ENCODE measurements at places on chromosomes 5 and 9. TPM values are rescaled to one million over a fixed set of nuclear protein-coding genes. Genes with fewer than 3 reads are reported as not detected.

GRCh38 chr5:141779503-141779973 is 97.5 kb upstream of the ARAP3 start:
- DNase-seq = peak; percentile 52

DNA sequence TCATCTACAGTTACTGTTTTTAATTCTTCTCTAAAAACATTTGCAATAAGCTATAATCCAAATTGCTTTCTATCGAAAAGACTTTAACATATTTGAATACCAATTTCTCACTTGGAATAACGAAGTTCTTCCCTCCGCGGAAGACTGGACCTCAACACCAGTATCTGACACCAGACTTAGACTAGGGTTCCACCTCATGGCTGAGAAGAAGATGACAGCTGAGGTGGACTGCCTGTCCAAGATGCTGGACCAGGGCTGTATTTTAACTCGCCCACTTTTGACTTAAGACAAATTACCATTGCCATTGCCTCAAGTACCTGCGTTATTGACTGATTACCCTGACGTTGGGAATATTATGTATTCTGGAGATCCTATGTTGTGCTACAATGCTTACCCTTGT is 34.1 kb downstream of the ZMAT2 start:
- no peak for DNase-seq

- no peak for DNase-seq
Measured at GRCh38 chr5:54453046-54453445, 2.5 kb upstream of the HSPB3 start.

COL5A1 gene
- polyA plus RNA-seq = 90.9 TPM

GRCh38 chr5:100682625-100683024 is 147.5 kb downstream of the FAM174A start:
- DNase-seq = no peak

TXNDC8 gene
- not detected for polyA plus RNA-seq

GRCh38 chr9:128138001-128138400 is 10.5 kb upstream of the PTGES2 start:
- no peak for DNase-seq

ANKRD20A1 gene
- polyA plus RNA-seq = 2.3 TPM

GRCh38 chr5:65699338-65699737 is 22.6 kb downstream of the SGTB start:
- no peak for DNase-seq

DNA sequence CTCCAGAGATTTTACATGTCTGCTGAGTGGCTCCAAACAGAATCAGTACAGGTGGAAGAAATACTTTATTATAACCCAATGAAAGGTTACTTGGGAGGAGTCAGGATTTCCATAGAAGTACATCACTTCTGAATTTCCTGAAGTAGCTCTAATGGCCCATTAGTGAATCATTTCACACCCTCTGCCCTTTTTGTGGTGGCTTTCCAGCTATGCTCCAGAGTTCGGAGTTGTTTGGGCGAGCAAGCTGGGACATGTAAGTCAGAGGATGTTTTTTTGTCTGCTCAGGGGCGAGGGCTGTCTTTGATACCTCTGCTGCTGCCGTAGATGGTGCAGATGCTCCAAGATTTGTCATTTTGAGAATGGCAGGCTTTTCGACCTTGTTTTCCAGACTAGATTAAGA is 226.1 kb downstream of the GOLPH3 start:
- no peak for DNase-seq

GRCh38 chr5:168701641-168702040 is 122.5 kb upstream of the PANK3 start:
- no peak for DNase-seq

DNA sequence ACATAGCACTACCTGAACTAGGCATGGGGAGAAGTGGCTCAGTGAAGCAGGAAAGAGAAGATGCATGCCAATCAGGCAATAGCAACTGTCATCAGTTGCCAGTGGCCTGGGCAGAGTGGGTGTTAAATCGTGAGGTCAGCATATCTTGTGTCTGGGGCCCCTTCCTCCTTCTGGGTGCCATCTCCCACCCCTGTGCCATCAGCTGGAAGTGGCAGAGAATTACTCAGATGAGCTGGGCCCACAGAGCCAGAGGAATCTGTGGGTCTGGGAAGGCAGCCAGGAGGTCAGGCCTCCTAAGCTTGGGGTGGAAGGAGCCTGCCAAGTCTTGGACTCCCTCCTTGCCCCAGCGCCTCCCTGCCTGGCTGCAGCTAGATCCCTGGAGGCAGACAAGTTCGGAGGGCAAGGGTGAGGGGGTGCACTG is 66.5 kb downstream of the GALNT12 start:
- no peak for DNase-seq

DNA sequence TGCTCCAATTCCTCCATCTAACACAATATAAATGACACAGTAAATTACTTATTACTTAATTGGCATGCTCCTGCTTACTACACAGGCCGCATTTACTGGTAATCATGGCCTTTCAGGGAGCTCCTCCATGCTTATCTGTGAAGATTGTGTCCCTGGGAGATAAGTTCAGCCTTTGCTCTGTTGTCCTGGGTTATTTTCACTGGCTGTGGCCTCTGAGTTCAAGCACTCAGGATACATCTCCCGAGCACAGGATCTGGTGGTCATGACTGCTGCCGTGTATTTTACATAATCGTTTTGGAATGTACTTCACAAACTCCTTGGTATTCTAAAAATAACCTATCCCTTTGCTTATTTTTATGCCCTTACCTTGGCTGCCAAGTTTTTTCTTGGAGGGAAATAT is 215.7 kb downstream of the ICE1 start:
- no peak for DNase-seq

- DNase-seq = no peak
Measured at GRCh38 chr9:35743452-35743851, 5.6 kb downstream of the GBA2 start.

DNA sequence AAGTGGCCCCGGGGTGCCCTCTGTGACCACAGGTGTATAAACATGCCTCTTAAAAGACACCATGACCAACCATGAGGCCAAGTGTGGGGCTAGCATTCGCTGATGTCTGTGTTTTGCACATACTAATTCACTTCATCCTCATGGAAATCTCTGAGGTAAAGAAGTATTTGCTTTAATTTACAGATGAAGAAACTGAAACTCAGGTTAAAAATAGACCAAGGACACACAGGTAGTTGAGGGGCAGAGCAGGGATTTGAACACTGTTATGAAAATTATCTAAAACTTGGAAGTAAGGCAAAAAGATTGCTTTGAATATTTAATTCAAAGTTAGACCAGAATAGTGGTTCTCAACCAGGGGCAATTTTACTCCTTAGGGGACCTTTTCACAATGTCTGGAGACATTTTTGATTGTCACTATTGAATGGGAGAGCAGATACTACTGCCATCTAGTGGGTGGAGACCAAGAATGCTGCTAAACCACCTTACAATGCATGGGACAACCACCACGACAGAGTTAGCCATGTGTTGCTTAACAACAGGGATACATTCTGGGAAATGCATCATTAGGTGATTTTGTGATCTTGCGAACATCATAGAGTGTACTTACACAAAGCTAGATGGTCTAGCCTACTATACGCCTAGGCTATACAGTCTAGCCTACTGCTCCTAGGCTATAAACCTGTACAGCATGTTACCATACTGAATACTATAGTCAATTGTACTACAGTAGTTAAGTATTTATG is 8.0 kb upstream of the FXN start:
- no peak for DNase-seq

GRCh38 chr5:95815155-95815729 is 7.3 kb downstream of the GLRX start:
- DNase-seq = no peak

SLC6A18 gene
- 1.2 TPM for polyA plus RNA-seq

DNA sequence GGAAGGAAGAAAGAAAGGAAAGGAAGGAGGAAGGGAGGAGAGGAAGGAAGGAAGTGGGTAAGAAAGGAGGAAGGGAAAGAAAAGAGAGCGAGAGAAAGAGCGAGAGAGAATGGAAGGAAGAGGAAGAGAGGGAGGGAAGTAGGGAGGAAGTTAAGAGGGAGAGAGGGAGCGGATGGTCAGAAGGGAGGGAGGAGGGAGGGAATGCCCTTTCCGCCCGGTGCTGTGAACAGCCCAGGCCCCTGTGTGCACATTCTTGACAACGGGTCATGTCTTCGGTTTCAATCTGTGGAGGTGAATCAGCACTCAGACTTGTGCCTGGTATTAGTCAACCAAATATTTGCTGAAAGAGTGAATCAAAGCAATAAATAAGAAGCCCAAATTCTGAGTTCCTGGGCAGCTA is 39.2 kb downstream of the PRUNE2 start:
- DNase-seq = no peak

DNA sequence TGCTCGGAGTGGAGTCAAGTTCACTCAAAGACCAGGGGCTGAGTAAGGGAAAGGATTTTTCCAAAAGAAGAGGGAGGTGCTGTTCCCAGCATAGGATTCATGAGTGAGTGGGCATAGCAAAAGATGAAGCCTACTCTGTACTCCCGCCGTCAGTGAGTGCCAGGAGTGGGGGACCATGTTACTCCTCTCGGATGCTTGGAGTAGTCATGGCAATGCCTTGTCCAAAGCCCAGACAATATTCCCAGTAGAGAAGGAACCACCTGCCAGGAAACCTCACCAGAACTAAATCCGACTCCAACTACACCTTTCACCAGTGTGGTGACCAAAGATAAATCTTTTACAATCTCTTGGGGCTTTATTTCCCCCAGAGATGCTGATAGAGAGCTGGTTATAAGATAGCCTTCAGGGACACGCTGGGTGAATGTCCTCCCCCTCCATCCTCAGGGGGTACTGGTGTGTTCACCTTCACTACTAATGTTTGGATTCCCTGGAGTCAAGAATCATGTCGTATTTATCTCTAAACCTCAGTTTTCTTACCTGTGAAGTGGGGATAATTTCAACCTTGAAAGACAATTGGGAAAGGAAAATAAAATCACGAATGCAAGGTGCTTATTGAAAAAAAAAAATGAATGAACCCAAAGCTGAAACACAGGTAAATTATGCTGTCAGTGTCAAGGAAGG is 165.2 kb downstream of the NSG2 start:
- no peak for DNase-seq

RAD1 gene
- 33.9 TPM for polyA plus RNA-seq

- no peak for DNase-seq
Measured at GRCh38 chr9:17064558-17064957, 70.3 kb upstream of the CNTLN start.

DNA sequence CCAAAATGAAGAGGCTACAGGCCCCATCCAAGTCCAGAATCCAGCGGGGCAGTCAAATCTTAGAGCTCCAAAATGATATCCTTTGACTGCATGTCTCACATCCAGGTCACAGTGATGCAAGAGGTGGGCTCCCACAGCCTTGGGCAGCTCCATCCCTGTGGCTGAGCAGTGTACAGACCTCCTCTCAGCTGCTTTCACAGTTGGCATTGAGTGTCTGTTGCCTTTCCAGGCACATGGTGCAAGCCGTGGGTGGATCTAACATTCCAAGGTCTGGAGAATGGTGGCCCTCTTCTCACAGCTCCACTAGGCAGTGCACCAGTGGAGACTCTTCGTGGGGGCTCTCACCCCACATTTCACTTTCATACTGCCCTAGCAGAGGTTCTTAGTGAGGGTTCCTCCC is 120.7 kb downstream of the GIN1 start:
- no peak for DNase-seq

DNA sequence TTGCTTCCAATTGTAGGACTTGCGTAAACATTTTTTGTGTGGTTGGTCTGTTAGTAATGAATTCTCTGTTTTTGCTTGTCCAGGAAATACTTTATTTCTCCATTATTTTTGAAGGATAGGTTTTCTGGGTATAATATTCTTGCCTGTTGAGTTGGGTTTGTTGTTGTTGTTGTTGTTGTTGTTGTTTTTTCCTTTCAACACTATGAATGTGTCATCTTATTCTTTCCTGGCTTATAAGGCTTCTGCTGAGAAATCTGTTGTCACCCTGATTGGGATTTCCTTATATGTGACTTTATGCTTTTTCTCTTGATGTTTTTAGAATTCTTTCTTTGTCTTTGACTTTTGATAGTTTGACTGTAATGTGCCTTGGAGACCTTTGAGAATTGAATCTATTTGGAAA is 39.8 kb downstream of the SLF1 start:
- DNase-seq = no peak

GRCh38 chr5:1763548-1763911 is 36.1 kb downstream of the MRPL36 start:
- DNase-seq = no peak

LHX3 gene
- polyA plus RNA-seq = not detected

TRAF1 gene
- 4.4 TPM for polyA plus RNA-seq

SAXO1 gene
- 0.30 TPM for polyA plus RNA-seq

GRCh38 chr5:180639741-180640610 is 9.4 kb downstream of the FLT4 start:
- DNase-seq = no peak

DNA sequence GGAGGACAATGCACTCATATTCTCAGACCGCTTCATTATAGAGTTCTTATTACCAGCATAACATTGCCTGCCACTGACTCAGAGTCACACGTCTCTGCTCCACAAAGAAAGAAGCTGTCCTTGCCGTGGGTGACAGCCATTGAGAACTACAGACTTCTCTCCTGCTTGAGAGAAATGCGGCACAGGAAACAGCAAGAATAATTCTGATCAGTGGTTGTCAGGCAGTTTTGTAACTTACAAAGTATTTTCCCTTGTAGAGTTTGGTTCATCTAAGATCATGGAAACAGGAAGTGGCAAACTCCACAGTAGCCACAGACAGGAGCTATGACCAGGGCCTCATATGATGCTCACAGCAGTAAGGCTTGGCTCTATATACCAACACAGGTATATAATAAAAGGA is 47.0 kb downstream of the KCNV2 start:
- DNase-seq = no peak

GRCh38 chr5:90747175-90747574 is 188.6 kb downstream of the ADGRV1 start:
- no peak for DNase-seq

PCA3 gene
- 0.19 TPM for polyA plus RNA-seq

- DNase-seq = no peak
Measured at GRCh38 chr5:178535299-178536175, 54.7 kb downstream of the COL23A1 start.

ZBTB26 gene
- 19.1 TPM for polyA plus RNA-seq

DNA sequence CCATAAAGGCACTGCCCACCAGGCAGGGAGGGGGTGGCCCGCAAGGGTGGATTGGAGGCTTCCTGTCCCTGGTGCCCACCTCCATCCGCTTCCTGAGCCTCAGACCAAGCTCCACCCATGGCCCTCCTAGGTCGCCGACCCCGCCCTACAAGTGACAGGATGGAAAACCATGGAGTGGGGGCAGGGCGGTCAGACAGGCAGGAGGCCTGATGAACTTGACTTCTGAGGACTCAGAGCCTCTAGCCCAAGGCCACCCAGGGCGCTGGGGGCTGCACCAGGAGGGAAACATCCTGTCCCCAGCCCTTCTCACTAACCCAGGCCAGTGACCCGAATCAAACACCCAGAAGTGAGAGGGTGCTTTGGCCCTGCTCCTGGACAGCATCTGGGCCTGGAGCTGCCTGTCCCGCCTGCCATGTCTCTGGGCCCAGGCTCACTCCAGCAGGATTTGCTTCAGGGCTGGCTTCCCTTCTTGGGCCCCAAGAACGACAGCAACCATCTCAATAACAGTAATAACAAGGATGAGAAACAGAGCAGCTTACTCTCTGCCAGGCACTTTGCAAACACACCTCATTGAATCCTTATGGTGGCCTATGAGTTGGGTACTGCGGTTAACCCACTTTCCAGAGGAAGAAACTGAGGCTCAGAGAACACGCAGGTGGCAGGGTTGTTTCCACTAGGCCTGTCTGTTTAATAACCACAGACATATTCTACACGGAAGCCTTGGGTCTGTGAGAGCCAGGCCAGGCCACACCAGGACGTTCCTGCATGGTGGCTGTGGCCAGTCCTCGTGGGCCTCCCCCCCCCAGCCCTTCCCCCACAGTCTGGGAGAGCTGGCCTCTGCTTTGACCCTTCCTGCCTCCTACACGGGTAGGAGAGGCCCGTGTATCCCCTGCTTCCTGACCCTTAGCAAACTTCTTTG is 4.4 kb upstream of the ST6GALNAC6 start:
- no peak for DNase-seq

- DNase-seq = no peak
Measured at GRCh38 chr9:79661279-79661678, 89.5 kb downstream of the TLE4 start.

TOR4A gene
- 4.7 TPM for polyA plus RNA-seq
